NCI-H748 treated with DMSO at 0.1 percent for 48 hours (cell line): ENCODE measurements at places on chromosomes 2 and 18.

GRCh38 chr2:105522645-105523044 lies 123.8 kb upstream of the FHL2 start:
- DNase-seq: no peak

DNA sequence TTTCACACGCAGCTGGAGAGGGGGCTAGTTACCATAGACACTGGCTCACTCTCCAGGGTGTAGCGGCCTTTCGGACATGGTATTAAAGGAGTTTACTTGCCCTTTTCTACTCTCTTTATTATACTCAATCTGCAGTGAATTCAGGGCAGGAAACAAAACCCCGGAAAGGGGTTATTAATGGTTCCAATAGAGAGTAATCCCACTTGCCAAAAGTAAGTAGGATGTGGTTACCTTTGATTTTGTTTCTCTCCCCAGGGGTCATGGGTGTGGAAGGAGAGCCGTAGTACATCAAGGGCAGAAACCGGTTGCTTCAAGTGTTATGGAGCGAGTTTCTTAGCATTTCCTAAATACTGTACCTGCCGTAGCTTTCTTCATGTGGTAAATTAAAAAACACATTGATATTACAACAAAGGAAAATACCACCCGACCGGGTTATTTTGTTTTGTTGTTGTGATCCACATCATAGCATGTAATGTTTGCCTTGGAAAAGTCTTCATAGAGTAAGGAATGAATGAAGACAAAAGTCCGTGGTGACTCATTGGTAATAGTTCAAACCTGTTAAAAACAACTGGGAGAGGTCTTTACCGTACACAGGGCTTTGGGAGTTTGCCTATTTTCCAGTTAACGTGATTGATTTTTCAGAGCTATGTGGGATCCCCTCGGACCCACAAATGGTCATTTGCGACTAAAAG lies 71.5 kb downstream of the SLC4A3 start:
- peak; percentile 72 for DNase-seq

DNA sequence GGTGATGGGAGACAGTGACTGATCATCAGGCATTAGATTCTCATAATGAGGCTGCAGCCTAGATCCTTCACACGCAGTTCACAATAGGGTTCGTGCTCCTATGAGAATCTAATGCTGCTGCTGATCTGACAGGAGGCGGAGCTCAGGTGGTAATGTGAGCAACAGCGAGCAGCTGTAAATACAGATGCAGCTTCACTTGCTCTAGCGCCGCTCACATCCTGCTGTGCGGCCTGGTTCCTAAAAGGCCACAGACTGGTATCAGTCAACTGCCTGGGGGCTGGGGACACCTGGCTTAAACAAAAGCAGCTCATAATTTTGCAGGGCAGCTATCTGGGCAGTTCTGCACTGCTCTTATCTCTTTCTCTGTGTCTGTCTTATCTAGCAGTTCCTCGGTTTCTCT lies 20.4 kb upstream of the CD226 start:
- DNase-seq: peak; percentile 54

DNA sequence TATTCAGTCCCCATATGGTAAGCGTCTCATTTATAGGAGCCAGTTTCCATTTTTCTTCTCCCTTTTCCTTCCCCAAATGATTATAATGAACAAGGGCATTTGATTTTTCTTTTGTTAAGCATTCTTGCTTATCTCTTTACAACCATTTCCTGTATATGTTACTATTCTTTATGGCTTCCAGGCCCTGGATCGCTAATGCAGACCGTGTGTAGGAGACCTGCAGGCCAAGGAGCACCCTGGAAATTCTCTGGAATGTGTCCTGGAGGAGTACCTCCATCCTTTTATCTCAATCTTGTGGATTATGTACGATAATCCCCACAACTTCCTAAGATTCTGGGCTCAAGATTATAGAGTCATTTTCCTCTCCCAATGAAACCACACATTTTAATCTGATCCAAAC lies 439.6 kb upstream of the MMADHC start:
- DNase-seq: no peak

- no peak for DNase-seq
Measured at GRCh38 chr2:43180897-43181296, 45.5 kb downstream of the ZFP36L2 start.

DNA sequence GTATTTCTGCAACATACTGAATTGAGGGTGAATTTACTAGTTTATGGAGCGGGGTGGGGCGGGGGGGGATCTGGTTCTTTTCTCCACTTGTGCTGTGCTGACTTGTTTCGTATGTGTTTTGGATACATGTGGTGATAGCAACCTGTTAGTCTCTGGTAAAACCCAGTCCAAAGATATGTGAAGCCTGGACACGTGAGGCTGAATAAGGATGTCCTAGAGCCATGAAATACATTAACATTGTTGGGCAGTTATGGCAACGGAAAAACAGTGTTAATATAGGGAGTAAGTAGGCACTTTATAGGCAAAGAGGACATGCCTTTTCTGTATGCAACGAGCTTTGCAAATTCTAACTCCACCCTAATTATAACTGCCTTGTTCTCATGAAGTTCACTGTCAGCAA lies 42.1 kb upstream of the NEMP2 start:
- DNase-seq: no peak

GRCh38 chr18:57956491-57956890 lies 87.5 kb upstream of the NEDD4L start:
- DNase-seq: no peak

DNA sequence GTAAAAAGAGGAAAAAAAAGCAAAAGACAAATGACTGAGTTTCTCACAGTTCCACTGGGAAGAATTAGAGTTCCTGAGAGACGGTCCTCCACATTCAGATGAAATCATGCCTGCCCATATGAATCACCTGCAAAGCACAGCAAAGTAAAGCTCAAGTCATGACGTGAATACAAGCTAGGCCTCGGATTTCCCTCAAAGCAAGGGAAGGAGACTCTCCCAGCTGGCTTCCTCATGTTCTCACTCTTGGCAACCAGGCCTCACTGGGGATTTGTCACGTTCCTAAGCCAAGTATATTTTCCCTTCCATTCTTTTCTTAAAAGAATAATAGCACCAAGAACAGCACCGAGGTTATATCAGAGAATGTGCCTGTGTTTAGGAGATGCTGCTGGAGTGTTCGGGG lies 47.0 kb downstream of the CYP27C1 start:
- DNase-seq: no peak

DNA sequence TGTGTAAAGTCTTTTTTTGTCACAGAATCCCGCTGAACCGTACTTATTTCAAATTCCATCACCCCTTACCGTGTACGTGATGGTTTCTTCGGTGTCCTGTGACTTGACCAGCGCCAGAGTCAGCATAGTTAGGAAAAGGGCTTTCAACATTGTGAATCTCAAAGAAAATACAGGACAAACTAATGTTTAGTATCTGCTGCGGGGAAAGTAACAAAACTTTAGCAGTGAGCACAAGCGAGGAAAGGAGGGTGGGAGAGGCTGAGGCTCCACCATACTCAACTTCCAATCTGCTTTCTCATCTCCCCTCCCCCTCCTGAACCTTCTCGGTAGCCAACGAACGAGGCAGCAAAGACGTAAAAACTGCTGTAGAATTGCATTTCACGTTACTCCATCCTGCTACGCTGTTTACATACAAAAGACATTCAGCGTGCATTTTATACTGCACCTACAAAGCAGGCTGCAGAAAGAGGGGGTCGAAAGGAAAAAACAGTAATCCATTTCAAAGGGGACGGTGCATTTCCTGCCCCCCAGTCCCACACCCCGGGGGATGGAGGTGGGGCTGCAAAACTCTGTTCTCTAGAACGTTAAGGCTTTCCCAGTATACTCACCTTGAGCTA lies 1.2 kb downstream of the EFEMP1 start:
- no peak for DNase-seq

- no peak for DNase-seq
Measured at GRCh38 chr2:85775406-85776381, 21.9 kb downstream of the ATOH8 start.

GRCh38 chr2:25649786-25650185 lies 23.6 kb downstream of the DTNB start:
- no peak for DNase-seq

DNA sequence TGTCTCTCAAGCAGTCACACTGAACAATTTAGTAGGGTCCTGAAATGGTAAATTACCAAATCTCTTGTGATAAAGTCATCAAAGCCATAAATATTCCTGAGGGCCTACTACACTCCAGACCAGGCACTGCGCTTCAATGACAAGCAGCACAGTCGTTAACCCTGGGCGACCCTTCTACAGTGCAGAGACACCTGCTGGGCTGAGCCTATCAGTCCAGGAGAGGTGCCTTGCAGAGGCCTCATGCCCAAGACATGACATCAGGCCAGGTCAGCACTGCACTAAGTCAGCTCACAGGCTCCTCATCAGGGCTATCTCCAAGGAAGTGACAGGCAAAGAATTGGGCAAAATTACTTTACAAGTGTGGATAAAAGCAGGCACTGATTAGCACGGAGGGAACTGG lies 166.4 kb upstream of the EPB41L3 start:
- no peak for DNase-seq

DNA sequence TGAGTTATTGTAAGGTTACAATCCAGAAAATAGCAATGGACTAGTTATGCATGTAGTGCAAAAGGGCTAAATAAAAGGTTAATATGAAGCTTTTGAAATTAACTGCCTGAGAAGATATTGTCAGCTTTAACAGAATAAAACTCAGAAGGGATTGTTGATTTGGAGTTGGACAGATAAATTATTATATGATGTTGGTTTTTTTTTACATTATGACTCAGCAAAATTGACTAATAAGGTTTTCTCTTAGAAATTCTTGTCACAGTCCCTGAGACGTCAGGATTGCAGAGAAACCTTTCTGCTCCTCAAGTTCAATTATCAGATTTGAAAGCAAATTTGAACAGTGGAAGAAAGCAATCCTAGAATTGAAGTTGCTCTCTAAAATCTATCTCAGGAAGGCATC lies 946.9 kb downstream of the CBLN2 start:
- DNase-seq: no peak

GRCh38 chr2:227509076-227509475 lies 37.1 kb downstream of the AGFG1 start:
- no peak for DNase-seq

DNA sequence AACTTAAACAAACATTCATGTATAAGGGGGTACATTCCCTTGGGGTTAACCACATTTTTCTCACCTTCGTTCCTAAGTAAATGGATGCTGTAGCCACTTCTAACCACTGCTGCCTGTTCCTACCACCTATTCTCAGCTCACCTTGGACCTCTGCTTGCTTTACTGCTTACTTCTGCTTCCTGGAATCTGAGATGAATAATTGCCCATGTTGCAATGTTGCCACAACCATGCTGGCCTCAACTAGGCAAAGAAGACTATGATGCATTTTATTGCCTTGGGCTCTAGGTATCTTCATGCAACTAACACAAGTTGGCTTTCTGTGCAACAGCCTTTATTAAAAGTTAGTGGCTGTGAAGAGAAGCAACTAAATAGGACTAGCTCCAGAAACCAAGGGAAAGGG lies 106.3 kb upstream of the TCF4 start:
- DNase-seq: no peak

DNA sequence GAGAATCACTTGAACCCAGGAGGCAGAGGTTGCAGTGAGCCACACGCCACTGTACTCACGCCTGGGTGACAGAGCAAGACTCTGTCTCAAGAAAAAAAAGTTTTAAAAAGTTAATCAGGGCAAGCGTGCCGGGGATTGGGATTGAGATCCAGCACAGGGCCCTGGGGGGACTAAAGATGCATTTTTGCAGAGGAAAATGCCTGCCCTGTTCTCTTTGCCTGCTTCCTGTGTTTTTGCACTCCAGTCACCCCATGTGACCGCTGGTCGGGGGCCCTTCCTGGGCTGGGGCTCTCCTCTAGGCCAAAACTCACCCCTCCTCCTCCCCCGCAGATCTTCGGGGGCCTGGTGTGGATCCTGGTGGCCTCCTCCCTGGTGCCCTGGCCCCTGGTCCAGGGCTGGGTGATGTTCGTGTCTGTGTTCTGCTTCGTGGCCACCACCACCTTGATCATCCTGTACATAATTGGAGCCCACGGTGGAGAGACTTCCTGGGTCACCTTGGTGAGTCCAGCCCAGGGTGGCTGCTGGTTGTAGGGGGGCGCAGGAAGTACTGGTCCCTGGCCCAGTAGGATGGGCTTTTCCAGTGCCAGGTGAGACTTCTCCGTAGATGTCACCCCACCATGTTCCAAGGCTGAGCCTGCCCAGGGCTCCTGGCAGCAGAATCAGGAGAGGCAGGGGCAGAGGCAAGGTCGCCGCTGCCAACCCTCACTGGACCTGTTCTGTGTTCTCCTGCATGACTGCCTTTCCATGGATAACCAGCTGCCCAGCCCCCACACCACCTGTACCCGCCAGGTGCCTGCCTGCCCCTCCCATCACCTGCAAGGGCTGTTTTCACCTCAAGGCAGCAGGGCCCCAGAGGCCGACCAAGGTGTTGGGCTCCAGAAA lies 22.4 kb downstream of the MAL start:
- DNase-seq: no peak

GRCh38 chr2:174124181-174124580 lies 124.2 kb downstream of the OLA1 start:
- DNase-seq: peak; percentile 91

GRCh38 chr2:30239308-30239985 lies 8.1 kb downstream of the LBH start:
- no peak for DNase-seq
